Peyer's patch (tissue), 4 donors: ENCODE measurements at places on chromosomes 5 and 9. TPM values are rescaled to one million over a fixed set of nuclear protein-coding genes. Genes with fewer than 3 reads are reported as not detected.
A peak's percentile ranks its signal among the peaks of the same experiment; 100 is the strongest.

- H3K36me3 ChIP-seq, result no peaks in the 10 kb centered on the region
- no peaks in the 10 kb centered on the region for H3K4me1 ChIP-seq
- H3K27me3 ChIP-seq, result no peaks in the 10 kb centered on the region
- no peak overlapping the region for H3K4me3 ChIP-seq
- no peak for DNase-seq
These were observed 568.8 kb upstream of the SEMA6A start for GRCh38 chr5:117143406-117143805.

DNA sequence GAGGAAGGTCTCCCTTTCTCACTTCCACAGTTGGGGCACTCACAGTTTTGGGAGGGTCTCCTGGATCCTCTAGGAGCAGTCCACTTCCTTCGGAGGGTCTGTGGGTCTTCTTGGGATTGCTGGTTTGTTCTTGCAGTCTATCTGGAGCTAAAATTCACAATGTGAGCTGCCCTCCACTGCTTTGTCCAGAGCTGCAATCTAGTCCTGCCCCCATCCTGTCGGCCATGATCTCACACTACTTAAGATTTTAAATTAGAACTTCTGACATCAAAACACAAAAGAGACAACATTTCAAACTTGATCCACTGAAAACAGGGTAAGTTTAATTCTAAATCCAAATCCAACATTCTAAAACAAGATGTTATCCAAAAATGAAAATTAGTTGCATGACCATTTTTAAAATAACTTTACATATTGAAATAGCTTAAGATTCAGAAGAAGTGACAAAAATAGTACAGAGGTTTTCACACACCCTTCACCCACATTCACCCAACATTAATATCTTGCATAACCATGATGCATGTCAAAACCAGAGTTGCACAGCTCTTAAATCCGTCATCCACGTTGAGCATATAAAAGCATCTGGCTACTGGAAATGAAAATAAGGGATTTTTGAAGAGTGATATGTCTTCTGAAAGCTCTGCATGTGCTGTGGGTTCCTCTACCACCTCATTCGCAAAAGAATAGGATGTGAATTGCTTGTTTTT is 113.7 kb upstream of the EPB41L4A start:
- H3K36me3 ChIP-seq, result no peaks in the 10 kb centered on the region
- H3K4me1 ChIP-seq, result no peaks in the 10 kb centered on the region
- H3K4me3 ChIP-seq, result no peak overlapping the region
- no peak for DNase-seq

- peak overlapping the region; percentile 54 for H3K27ac ChIP-seq
- H3K4me1 ChIP-seq, result peaks cover 16% of the 10 kb centered on the region
- H3K27me3 ChIP-seq, result no peaks in the 10 kb centered on the region
These were observed 676 bp downstream of the NOL6 start for GRCh38 chr9:33472881-33473615.

Gene CDKN2A
- total RNA-seq, result 37.1 TPM

GRCh38 chr9:76354221-76354620 is 40.0 kb downstream of the RFK start:
- H3K36me3 ChIP-seq, result no peaks in the 10 kb centered on the region
- no peak overlapping the region for H3K4me3 ChIP-seq
- no peaks in the 10 kb centered on the region for H3K4me1 ChIP-seq

DNA sequence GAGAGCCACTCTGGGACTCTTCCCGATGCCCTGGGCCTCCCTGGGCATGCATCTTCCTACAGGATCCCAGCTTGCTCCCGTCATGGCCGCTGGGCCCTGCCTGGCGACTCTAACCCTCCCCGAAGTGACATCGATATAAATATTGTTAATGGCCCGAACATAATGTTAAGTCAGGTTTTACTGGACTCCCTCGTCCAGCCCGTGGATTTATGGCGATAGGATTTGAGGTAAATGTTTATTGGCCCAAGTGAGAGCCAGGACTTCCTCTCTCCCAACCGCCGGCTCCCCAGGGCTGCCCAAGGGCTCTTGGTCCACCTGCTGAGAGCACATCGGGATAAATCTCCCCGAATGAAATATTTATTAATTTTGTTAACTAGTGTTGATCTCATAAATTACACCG is 246.3 kb downstream of the PBX3 start:
- H3K27me3 ChIP-seq, result no peaks in the 10 kb centered on the region
- H3K4me1 ChIP-seq, result no peaks in the 10 kb centered on the region
- DNase-seq, result no peak
- no peak overlapping the region for H3K27ac ChIP-seq

DNA sequence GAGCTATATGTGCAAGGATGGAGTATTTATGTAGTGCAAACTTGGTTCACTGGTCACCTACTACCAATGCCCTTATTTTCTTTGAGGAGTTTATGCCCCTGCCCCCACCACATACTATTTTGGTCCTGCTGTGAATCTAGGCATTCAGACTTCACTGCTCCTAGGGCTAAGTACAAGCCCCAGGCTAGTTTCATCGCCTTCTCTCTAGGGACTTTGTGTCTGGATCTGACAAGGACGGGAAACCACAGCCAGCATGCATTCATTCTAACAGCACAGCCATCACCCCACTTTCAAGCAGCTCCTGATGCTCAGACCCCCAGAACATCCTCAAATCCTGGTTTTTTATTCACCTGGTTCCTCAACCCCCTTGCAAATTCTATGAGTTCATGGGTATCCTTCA is 56.8 kb downstream of the DRD1 start:
- no peaks in the 10 kb centered on the region for H3K4me1 ChIP-seq
- no peak overlapping the region for H3K27ac ChIP-seq
- no peak for DNase-seq
- H3K36me3 ChIP-seq, result no peaks in the 10 kb centered on the region

DNA sequence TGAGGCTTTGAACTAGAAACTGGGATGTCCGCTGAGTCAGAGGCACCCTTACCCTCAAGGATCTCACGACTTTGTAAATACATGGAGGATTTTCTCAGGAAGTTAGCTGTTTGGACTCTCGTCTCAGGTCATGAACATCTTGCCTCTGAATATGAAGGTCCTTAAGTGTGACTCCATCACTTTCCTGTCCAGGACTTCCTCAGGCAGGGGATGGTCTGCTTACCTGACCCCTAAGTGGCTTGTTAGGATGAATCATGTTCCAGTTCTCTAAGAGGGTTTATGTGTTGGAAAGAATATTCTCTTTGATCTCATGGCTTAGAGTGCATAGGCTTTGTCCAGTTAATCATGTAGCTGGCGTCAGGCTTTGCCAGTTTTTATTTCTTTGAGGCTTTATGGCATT is 511.7 kb upstream of the KLF4 start:
- no peaks in the 10 kb centered on the region for H3K27me3 ChIP-seq
- H3K4me1 ChIP-seq, result no peaks in the 10 kb centered on the region
- no peak for DNase-seq
- H3K27ac ChIP-seq, result no peak overlapping the region
- no peaks in the 10 kb centered on the region for H3K36me3 ChIP-seq

- H3K4me1 ChIP-seq, result no peaks in the 10 kb centered on the region
- no peak overlapping the region for H3K4me3 ChIP-seq
- H3K27me3 ChIP-seq, result no peaks in the 10 kb centered on the region
- H3K27ac ChIP-seq, result no peak overlapping the region
These were observed 33.4 kb upstream of the BARHL1 start for GRCh38 chr9:132548751-132549640.

Gene PLCXD3
- 2.8 TPM for total RNA-seq

Gene FCN1
- total RNA-seq, result not detected

Gene PTGR1
- total RNA-seq, result 829 TPM

GRCh38 chr9:117487555-117488175 is 72.8 kb upstream of the ASTN2 start:
- DNase-seq, result peak; percentile 85
- H3K4me3 ChIP-seq, result no peak overlapping the region

GRCh38 chr5:142661957-142662356 is 23.9 kb downstream of the FGF1 start:
- no peaks in the 10 kb centered on the region for H3K27me3 ChIP-seq
- H3K27ac ChIP-seq, result no peak overlapping the region
- no peak for DNase-seq
- H3K36me3 ChIP-seq, result no peaks in the 10 kb centered on the region
- H3K4me1 ChIP-seq, result no peaks in the 10 kb centered on the region

GRCh38 chr5:139664086-139664693 is 16.0 kb downstream of the CXXC5 start:
- H3K27ac ChIP-seq, result no peak overlapping the region
- peaks cover 69% of the 10 kb centered on the region for H3K4me1 ChIP-seq
- no peak overlapping the region for H3K4me3 ChIP-seq
- no peak for DNase-seq
- no peaks in the 10 kb centered on the region for H3K36me3 ChIP-seq
- H3K27me3 ChIP-seq, result no peaks in the 10 kb centered on the region

Gene FOXD4
- total RNA-seq, result 0.54 TPM

Gene ADAMTS19
- total RNA-seq, result 3.3 TPM

- no peaks in the 10 kb centered on the region for H3K36me3 ChIP-seq
- no peaks in the 10 kb centered on the region for H3K27me3 ChIP-seq
- H3K27ac ChIP-seq, result no peak overlapping the region
- H3K4me3 ChIP-seq, result no peak overlapping the region
- DNase-seq, result no peak
These were observed 66.6 kb downstream of the DEPDC1B start for GRCh38 chr5:60633341-60633740.

GRCh38 chr9:105963343-105964099 is 269.2 kb downstream of the TMEM38B start:
- H3K4me3 ChIP-seq, result no peak overlapping the region
- H3K27ac ChIP-seq, result no peak overlapping the region
- H3K4me1 ChIP-seq, result no peaks in the 10 kb centered on the region

DNA sequence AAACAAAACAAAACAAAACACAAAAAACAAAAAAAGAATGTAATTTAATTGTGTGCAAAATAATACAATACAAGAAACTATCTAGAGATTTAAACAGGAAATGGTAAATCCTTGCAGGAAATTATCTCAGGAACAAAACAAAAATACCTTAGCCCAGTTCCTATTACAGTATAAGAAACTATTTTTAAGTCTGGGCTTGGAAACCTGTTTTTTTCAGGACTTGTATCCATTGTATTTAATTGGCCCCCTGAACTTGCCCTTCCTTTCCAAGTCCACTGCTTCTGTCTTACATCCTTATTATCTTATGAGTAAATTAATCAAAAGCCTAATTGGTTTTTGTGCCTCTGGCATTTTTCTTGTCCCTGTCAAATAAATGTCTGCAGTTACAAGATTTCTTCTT is 48.5 kb downstream of the ST8SIA4 start:
- H3K4me3 ChIP-seq, result no peak overlapping the region
- DNase-seq, result no peak
- no peaks in the 10 kb centered on the region for H3K27me3 ChIP-seq
- H3K36me3 ChIP-seq, result no peaks in the 10 kb centered on the region

DNA sequence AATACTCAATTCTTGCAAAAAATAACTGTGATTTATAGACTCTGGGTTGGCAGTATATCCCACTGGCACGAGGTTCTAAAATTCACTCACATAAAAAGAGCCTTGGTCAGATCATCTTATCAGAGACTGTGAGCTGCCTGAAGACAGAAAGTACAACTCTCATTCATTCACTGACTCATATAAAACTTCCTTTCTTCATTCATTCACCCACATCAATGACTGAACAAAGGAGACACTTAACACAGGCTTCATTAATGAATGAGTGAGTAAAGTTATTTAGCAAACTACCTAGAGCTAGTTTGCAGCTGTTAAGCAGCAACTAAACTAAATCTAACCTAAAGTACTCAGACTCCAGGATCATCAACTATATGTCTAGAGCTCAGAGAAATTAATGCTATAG is 214.7 kb downstream of the DENND1A start:
- H3K27me3 ChIP-seq, result no peaks in the 10 kb centered on the region
- DNase-seq, result no peak
- H3K4me1 ChIP-seq, result no peaks in the 10 kb centered on the region
- H3K36me3 ChIP-seq, result no peaks in the 10 kb centered on the region

- no peak overlapping the region for H3K4me3 ChIP-seq
- DNase-seq, result no peak
- no peaks in the 10 kb centered on the region for H3K4me1 ChIP-seq
These were observed 182.9 kb downstream of the DRD1 start for GRCh38 chr5:175261037-175261436.

Gene SSNA1
- total RNA-seq, result 82.0 TPM

DNA sequence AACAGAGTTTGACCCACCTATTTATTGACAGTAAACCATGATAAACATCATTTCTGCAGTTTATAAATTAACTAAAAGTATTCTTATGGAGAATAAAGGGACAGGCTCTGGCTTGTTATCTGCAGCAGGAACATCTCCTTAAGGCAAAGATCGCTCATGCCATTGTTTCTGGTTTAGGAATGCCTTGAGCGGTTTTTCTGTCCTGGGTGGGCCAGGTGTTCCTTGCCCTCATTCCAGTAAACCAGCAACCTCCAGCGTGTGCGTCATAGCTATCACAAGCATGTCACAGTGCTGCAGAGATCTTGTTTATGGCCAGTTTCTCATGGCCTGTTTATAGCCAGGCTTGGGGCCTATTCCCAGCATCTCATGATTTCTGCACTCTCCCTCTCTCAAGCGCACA is 521.7 kb downstream of the HINT1 start:
- no peak for DNase-seq
- no peak overlapping the region for H3K27ac ChIP-seq
- no peaks in the 10 kb centered on the region for H3K27me3 ChIP-seq
- H3K4me1 ChIP-seq, result no peaks in the 10 kb centered on the region
- H3K4me3 ChIP-seq, result no peak overlapping the region

DNA sequence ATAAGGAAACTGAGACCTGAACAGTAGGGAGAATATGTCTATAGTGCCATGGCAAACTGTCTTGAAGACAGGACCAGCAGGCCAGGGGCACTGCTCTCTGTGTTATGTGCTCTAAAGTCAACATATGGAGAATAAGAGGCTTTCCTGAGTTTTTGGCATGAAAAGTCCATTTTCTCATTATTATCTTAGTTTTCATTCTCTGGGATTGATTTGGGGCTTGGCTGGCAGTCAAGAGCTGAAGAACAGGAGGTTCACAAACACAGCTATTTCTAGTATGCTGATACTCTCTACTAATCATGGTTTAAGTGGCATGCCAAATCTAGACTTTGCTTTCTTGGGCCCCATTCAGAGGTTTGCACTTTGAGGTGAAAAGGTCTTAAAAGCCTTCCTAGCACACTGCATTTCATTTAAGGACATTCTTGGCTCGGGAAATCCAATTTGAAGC is 404.4 kb downstream of the ZNF608 start:
- H3K36me3 ChIP-seq, result no peaks in the 10 kb centered on the region
- DNase-seq, result no peak
- no peaks in the 10 kb centered on the region for H3K4me1 ChIP-seq
- H3K4me3 ChIP-seq, result no peak overlapping the region
- no peak overlapping the region for H3K27ac ChIP-seq

Gene FKTN
- 22.1 TPM for total RNA-seq

DNA sequence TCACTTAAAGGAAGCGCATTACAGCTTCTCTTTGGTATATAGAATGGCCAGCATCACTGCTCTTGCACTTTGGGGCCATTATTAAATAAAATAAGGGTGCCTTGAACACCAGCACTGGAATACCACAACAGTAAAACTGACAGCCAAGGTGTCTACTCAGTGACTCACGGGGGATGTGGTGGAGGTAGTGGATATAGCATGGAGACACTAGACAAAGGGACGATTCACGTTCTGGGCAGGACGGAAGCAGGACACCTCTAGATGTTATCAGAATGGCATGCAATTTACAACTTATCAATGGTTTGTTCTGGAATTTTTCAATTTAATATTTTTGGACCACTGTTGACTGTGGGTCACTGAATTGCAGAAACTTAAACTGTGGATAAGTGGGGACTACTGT is 32.9 kb upstream of the PDE8B start:
- H3K4me1 ChIP-seq, result no peaks in the 10 kb centered on the region
- H3K27me3 ChIP-seq, result no peaks in the 10 kb centered on the region
- no peak for DNase-seq
- H3K36me3 ChIP-seq, result no peaks in the 10 kb centered on the region
- H3K4me3 ChIP-seq, result no peak overlapping the region

GRCh38 chr9:4339836-4340560 is 40.1 kb upstream of the GLIS3 start:
- H3K4me3 ChIP-seq, result no peak overlapping the region
- H3K4me1 ChIP-seq, result no peaks in the 10 kb centered on the region
- H3K36me3 ChIP-seq, result no peaks in the 10 kb centered on the region
- no peak for DNase-seq
